ENCODE measurements at places on chromosomes 7 and 10.

GRCh38 chr7:151399906-151400305 lies 9.9 kb downstream of the WDR86 start:
- no peak for DNase-seq

DNA sequence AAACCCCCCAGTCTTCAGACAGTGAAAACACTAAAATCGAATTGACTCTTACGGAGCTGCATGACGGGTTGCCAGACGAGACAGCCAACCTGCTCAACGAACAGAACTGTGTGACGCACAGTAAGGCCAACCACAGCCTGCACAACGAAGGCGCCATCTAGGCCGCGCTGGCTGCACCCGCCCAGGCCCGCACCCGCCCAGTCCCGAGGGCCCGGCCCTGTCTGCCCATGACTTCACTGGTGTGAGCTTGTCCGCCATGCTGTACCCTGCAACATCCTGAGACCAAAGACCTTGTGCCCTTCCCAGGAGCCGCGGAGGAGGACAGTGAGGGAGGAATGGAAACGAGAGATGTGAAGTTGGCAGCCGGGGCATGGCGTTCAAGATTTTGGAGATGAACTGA lies 116.1 kb downstream of the NT5C2 start:
- DNase-seq: no peak

DNA sequence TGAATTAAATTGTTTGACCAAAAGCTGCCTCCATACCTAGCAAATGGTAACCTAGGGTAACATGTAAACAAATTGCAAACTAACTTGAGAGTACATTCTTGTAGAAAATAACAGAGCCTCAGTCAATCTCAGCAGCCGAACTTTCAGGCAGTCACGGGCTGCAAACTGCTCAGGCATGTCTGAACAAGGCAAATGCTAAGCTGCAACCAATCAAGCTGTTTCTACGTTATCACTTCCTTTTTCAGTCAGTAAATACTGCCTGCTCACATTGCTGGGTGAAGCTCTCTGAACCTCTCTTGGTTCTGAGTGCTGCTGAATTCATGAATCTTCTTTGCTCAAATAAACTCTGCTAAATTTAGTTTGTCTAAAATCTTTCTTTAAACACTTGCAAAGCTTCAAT lies 1212.4 kb downstream of the SORCS1 start:
- DNase-seq: no peak

DNA sequence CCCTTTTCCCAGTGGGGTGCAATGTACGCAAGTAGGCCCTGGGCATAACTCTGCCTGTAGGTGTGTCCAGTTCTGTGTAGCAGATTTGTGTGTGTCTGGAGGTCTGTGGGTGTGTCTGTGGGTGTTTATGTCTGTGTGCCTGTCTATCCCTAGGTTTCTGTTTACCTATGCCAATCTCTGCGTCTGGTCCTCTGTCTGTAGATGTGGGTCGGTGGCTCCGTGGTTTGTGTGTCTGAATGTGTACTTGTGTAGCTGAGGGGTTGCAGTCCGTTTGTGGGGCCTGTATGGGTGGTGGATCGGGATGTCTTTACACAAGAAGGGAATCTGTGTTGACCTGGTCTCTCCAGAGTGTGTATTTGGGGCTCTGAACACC lies 932 bp downstream of the NYAP1 start:
- DNase-seq: no peak

GRCh38 chr7:135260470-135260869 lies 26.8 kb downstream of the STRA8 start:
- DNase-seq: no peak

DNA sequence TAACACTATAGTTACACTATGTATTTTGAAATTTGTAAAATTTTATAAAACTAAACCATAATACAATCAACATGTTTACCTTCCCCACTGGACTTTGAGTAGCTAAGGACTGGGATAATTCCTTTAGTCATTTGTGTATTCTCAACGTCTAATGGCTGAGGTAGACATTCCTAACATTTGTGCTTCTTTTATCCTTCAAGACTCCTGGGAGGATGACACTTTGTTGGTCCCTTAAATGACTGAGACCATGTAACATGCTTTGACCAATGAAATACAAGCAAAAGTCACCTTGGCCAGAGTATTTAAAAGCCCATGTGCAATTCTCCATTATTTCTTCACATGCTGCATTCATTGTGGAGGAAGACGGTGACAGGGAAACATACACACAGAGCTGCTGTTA lies 18.5 kb downstream of the RAPGEF5 start:
- no peak for DNase-seq
